ENCODE measurements at places on chromosomes 2 and 18.

GRCh38 chr2:207416111-207416510 is 113.7 kb upstream of the CREB1 start:
- no peak for DNase-seq

GRCh38 chr18:7066965-7067555 is 50.5 kb downstream of the LAMA1 start:
- no peak for DNase-seq

- DNase-seq: no peak
Observed at GRCh38 chr2:157500334-157500733, 56.4 kb upstream of the CYTIP start.

GRCh38 chr2:135818937-135819610 is 17.9 kb downstream of the LCT start:
- DNase-seq: no peak

DNA sequence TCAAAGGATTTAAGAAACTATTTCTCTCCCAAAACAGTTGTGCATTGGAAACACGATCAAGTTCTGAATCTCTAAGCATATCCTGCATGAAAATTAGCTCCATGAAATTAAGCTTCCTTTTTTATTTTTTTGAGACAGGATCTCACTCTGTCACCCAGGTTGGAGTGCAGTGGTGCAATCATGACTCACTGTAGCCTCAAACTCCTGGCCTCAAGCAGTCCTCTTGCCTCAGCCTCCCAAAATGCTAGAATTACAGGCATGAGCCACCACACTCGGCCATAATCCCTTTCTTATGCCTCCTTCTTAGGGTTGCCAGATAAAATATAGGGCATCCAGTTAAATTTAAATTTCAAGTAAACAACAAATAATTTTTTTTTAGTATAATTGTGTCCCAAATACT is 124.4 kb downstream of the ARL4C start:
- DNase-seq: no peak

DNA sequence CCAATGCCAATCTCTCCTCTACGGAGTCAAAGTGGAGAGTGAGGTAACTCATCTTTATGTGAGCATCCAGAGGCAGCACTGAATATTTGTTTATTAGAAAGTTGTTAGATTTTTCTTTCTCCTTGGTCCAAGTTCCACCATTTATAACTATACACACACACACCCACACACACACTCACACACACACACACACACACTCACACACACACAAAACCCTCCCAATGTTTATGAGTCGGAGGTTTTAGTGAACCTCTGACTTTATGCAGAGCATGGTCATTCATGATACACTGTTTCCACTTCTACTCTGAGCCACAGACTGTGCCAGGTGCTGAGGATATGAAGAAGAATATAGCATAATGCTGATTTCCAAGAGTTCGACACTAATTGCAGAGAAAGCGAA is 132.9 kb upstream of the CCDC68 start:
- no peak for DNase-seq

DNA sequence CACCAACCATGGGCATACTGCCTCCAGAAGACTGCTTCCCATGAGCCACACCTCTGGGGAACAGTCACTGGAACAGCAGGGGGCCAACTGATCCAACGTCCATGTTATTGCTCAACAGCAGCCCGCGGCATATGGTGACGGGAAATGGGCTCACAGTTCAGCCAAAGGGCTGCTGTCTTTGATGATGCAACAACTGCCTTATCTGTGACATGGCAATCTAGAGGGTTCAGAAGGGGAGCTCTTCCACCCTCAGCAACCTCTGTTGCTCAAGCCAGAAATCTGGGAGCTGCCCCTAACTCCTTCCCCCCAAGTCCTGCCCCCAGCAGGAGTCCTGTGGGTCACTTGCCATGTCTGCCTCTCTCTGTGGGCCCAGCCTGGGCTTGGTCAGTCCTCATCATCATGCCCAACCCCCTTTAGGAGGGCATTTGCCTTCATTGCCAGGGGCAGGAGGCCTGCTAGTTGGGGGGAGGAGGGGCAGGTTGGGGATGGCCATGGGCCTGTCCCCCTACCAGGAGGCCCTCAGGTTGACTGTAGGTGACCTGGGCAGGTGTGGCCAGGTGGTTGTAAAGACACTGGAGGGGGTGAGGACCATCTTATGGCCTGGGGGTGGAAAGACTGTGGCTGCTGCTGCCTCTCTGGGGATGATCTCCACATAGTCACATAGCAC is 212.9 kb downstream of the CYP26B1 start:
- no peak for DNase-seq

DNA sequence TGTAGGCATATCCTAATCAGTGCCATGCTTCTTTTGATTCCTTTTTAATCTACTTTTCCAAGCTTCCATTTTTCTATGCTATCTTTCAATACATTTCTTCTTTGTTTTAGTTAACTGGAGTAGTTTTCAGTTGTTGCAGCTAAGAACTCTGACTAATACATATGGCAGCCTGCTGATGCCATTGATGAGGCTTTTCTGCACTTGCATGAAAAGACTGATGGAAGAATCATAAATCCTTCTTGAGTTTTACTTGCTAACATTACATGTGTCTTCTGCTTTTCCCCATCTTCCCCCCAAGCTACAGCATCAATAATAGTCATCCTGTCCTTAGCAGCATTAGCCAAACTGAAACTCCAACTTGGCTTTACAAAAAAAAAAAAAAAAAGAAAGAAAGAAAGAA is 203.3 kb downstream of the LRP1B start:
- DNase-seq: no peak

- DNase-seq: no peak
Observed at GRCh38 chr2:160940271-160940670, 220.0 kb upstream of the TANK start.

GRCh38 chr2:84212611-84213314 is 246.3 kb downstream of the SUCLG1 start:
- no peak for DNase-seq

DNA sequence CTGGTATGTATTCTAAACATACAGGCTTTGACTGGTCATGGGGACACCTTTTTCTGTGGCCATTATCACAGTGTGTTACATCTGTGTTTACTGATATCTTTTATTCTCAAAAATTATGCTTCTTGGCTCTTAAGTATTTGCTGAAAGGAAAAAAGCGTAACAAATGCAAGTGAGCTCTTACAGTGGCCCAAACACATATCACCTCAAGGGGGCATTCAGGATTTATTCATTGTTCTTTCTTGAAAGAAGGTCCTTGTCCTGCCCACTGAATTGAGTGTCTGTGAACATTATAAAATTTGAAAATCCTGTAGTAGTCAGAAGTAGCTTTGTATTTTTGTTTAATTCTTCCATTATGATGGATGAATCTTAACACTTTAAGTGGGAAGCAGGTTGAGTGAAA is 454.5 kb downstream of the XIRP2 start:
- no peak for DNase-seq

GRCh38 chr2:40471866-40472265 is 20.0 kb upstream of the SLC8A1 start:
- no peak for DNase-seq

DNA sequence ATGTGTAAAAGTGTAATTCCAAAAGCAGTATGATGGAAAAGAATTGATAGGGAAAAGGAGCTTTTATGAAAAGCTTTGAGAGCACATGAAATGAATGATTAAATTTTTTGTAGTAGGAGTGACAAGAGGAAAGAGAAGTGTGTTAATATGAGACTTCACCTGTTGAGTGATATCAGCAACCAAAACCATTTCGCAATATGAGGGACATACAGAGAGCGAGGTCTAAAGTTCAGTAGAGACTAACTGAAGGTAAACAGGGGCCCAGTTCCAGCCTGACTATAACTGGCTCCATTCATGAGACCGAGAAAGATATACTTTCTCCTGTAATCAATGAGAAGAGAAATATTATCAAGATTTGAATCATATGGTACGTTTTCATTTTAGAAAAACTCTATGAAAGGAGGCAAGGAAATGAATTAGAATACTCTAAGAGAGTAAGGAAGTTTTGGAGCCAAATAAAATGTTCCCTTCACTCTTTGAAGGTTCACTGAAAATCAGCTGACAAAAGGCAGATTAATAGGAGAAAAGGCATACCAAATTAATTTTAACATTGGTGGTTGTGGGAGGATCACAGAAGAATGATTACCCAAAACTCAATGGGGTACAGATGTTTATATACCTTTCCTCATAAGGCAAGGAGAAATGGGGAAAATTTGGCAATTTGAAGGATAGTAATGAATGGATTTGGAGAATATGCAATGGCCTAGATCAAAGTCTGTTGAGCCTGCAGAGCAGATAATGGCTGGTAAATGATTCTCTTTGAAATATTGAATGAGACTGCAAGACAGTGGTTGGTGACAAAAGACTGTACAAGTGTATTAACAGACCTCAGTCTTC is 932.2 kb downstream of the TDRD15 start:
- DNase-seq: no peak

DNA sequence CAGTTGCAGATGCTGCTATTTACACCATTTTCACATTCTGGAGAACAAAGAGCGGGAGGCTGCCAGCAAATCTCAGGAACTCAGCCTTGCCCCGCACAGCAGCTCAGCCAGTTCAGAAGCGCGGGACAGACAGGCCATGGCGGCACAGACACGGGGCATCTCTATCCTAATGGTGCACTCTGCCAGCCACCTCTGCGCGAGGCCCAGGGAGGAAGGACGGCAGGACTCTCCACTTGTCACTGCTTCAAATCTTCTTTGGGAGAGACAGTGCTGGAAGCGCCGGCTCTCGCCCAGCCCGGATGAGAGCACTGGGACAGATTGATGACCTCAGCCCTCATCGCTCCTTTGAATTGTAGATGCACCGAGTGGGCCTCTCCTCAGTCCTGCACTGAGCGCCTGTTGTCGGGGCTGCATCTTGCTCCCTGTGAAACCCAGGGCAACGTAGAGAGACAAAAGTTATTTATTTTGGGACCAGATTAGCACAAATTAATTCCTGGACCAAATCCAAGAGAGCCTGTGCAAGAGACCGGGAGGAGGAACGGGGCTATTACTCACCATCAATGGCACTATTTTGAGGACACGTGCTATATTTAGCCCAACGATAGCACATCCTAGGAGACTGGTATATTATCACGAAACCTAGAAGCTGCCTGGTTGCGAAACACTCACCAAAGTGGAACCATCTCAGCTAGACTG is 211.4 kb upstream of the SMIM21 start:
- no peak for DNase-seq

GRCh38 chr2:186709529-186710450 is 15.9 kb downstream of the FAM171B start:
- DNase-seq: no peak

- no peak for DNase-seq
Observed at GRCh38 chr18:42174909-42175308, 219.9 kb downstream of the PIK3C3 start.

DNA sequence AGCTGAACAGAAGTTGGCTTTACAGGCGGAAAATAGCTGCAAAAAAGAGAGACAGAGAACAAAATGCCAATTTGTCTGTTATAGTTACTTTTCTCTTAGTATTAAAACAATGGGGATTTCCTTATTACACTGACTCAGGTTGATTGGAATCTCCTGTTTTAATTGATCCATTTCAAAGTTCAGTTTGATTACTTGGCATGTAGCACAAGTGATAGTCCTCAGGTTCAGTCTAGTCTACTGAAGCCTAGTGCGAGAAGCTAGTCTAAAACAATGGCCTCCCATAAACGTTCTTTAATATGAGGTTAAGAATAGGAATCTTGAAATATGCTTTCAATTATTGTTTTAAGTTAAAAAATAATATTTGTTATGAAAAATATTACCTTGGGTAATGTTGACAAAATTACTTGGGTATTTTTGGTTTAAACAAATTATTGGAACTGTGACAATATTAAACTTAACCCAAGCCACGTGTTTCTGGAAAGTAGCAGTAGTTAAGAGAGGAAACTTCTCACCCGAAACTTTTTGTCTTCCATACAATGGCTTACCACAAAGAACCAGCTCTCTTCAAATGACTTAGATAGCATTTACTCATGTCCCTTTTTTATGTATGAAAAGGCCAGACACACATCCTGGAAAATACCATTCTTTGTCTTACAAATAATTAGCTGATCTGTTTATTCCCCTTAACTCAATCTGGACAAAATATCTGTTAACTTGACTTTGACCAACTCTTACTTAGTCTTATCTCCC is 1326.2 kb upstream of the TMEFF2 start:
- DNase-seq: no peak

DNA sequence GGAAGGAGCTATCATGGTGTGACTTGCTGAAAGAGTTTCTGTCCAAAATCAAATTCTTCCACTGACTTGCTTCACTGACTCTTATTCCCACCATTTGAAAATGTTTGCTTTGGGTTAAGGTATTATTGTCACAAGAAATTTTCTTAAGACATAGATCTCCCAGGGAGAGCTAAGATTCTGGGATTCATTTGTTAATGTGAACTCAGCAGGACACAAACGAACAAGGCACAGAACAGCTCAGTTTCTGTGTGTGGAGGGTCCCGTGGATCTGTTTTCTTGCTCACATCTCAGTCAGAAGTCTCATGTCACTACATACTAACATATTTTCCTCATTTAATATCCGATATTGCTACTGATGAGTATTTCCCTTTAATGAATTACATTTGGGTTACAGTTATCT is 8.2 kb upstream of the HNRNPA3 start:
- DNase-seq: no peak

GRCh38 chr2:85787981-85788340 is 34.2 kb downstream of the ATOH8 start:
- DNase-seq: no peak

DNA sequence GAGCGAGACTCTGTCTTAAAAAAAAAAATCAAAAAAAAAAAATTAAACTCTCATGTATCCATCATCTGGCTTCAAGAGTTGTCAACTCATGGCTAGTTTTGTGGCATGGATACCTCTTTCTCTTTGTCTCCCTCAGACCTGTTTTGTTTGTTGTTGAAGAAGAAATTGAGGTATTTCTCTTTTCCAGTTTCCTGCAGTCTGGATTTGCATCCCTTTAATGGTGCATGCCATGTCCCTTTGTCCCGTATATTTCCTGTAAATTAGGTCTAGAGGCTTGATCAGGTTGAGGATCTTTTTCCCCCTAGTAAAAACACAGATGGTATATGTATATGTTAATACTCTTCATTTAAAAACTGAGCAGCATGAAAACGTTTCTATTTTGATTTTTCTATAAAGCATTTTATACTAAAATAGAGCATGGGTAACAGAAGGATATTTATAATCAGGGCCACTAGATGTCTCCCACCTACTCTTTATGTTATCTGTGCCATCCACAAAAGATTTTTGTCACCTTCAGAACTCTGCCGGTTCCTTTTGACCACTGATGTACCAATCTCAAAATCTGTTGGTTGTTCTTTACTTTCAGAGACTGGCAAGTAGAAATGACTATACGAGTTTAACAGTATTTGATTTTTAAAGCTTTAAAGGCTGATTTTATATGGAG is 80.1 kb downstream of the GALNT1 start:
- DNase-seq: no peak

- DNase-seq: no peak
Observed at GRCh38 chr18:9965711-9966624, 52.2 kb downstream of the VAPA start.
